ENCODE measurements at places on chromosomes 6 and 20.
A peak's percentile ranks its signal among the peaks of the same experiment; 100 is the strongest.

- no peak for DNase-seq
These were observed 309.3 kb downstream of the PRL start for GRCh38 chr6:21987501-21987957.

DNA sequence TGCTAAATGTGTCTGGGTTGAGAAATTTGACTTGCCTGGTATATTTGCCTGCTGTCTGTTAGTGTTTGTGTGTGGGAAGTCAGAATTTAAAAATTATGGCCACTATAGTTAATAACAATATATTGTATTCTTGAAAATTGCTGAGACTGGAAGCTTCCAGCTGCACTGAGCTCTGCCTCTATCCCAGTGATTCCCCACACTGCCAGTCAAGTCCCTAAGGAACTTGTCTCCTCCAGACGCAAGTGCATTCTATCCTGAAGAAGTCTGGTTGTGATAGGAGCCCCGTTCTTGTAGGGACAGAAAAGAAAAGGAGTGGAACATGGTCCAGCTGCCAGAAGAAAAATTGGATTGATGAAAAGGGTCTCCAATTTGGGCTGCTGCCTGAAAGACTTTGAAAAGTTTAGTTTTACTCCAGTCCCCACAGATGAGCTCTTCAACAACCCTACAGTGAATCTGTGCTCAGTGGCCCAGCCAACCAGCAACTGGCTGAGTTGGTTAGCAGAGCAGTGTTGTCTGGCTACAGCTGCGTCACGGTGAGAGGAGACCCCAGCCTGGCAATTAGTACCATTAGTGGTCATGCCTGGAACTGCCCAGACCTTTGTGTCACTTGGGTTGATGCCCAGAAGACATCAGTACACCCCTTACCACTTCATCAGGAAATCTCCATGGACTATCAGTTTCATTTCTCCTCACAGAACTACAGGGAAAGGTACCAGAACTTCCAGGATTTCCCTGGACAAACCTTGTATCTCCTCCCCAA is 183.1 kb upstream of the MCHR2 start:
- no peak for DNase-seq

DNA sequence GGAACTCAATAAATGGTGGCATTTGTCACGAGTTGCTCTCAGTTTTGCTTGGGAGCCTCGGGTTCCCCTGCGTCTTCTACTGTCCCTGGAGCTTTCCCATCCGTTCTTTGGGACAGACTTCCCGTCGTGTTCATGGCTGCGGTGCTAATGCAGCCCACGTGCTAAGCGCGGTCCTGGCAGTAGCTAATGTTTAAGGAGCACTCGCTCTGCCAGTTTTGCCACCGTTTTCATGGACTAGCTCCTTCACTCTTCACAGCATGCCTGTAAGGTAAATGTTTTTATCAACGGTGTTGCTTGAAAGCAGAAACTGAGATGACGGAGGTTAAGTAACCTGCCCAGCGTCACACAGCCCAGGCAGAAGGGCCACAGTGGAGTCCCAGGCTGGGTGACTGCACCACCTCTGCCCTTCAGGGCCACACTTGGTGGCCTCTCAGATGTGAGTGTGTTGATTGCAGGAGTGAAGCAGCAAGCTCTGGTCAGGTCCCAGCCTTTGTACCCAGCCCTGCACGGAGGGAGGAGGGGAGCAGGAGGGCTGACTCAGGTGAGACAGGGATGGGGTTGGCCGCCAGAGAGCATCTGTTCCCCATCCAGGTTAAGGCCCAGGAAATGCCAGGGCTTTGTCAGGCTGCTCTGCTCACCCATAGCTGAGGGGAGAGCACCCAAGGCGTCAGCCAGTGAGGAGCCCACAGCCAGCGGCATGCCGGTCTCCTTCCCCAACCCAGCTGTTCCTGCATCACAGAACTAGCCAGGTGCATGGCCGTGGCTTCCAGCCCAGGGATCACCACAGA is 181.8 kb downstream of the ZMYND8 start:
- no peak for DNase-seq

DNA sequence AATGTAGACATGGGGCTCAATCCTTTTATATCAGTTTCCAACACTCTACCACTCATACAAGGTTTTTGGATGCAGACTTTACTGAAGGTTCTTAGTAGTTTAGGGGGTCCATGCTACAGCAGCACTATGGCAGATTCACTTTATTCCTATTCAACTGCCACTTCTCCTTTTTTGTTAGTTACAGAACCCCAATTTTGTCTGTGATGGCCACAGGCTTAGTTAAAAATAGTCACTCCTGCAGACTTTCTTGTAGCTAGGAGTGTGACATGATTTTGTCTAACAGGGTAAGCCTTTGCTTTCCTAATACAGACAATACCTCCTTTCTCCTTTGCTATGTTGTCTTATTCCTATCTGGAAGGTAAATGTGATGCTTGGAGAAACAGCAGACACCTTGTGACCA is 90.0 kb upstream of the SLC24A3 start:
- DNase-seq: no peak

- no peak for DNase-seq
These were observed 247.0 kb downstream of the ERMARD start for GRCh38 chr6:169998457-169998856.

DNA sequence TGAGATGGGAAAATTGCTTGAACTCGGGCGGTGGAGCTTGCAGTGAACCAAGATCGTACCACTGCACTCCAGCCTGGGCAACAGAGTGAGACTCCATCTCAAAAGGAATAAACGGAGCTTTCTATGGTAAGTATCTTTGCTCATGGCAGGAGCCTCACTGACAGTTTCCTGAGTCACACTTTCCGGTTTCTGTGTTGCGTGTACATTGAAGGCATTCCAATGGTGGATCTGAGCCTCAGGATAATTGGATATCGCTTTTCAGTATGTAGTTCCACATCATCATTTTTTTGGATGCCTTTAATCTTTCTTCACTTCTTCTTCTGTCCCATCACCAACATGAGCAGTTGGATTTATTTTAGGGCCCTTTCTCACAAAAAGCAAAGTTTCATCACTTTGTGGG is 28.6 kb upstream of the GTSF1L start:
- DNase-seq: no peak

DNA sequence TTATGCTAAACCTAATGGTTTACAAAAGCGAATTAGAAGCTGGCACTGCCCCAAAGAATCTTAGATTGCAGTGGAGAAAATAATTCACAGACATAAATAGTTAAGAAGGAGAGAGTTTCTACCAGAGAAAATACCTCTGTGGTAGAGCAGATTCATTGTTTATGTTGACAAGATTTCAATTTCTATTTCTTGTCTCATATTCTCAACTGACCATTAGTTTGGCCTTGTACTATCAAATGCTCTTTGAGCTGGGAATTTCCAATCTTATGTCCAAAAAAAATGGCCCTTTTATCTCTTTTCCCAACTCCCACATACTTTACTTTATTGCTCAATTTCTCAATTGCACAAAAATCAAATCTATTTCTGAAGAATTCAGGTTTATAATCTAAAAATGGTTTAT is 804.1 kb upstream of the CITED2 start:
- DNase-seq: no peak

DNA sequence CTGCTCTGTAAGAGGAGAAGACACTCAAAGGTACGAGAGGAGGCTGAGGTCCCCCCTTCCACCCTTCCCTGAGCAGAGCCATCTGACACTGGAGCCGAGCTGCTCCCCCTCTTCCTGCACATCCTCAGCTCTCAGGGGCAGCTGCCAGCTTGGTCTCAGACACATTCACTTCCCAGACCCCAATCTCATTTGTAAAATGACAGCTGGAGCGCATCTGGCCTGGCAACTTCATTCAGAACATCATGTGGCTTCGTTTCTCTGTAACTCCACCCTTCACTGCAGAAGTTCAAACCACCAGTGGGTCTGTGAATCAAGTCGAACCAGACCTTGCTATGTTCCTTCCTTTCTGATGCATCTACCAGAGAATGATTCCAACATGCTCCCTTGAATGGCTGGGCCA is 145.6 kb upstream of the CDH4 start:
- DNase-seq: no peak

DNA sequence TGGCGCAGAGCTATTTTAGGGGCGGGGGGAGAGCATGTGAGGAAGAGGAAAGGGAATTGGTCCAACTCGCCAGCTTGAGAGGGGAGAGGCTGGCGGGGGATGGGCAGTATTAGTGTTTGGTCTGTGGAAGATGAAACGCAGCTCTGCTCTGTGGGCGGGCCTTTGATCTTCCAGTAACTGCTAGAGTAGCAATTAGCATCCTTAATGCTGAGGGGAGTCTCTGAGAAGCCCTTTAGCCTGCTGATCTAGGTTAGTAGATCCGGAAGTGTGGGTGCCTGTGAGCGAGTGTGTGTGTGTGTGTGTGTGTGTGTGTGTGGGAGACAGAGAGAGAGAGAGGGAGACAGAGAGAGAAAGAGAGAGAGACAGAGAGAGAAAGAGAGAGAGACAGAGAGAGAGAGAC is 117.2 kb upstream of the BACH2 start:
- DNase-seq: peak; percentile 71

DNA sequence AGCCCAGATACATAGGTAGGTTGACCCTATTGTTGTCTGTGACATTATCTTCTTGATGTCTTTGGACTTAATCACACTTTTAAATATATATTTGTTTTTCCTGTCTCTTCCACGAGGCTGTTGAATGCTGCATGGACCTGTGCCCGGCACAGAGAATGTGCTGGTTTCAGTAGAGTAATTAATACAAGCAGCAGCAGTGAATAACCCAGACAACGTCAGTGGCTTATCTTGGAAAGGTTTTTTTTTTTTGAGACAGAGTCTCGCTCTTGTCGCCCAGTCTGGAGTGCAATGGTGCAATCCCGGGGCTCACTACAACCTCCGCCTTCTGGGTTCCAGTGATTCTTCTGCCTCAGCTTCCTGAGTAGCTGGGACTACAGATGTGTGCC is 108.2 kb downstream of the CDH26 start:
- DNase-seq: no peak

GRCh38 chr6:15427331-15428070 is 181.6 kb downstream of the JARID2 start:
- DNase-seq: no peak

GRCh38 chr6:130018744-130019325 is 454 bp downstream of the L3MBTL3 start:
- peak; percentile 58 for DNase-seq

GRCh38 chr20:1370548-1371110 is 22.2 kb downstream of the FKBP1A start:
- DNase-seq: no peak

- no peak for DNase-seq
These were observed 44.1 kb downstream of the RALY start for GRCh38 chr20:34037767-34038166.

DNA sequence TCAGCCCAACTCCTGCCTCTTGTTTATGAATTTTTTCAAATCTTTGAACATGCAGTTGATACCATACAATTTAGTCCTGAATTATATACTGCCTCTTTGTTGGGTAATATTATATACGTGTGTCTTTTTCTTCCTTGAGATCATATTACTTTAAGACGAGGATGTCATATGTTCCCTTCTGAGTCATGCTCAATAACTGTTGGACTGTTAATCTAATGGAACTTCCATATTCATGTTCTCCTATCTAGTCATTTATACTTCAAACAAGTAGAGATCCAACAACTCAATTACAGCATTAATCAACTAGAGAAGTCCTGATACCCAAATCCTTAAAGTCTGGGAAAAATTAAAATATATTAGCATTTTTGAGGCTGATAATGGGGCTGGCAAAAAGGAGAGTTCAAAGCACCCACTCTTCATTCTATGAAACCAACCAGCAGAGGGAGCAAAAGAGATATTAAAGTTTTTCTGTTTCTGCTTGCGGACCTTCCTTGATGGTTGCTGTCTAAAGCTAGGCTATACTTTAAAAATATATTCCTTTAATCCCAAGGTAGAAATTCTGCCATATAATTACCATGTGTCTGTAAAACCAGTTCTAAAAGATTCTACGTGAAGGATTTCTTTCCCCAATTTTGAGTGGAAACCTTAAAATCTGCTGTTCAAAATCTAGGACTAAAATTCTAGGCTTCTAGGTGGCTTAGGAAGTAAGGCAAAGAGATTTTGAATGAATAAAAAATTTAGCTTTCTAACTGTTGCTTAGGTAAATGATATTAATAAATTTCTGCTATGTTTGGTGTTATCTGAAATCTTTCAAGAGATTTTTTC is 498.9 kb downstream of the BCKDHB start:
- DNase-seq: no peak

GRCh38 chr6:108145639-108146038 is 20.2 kb upstream of the NR2E1 start:
- no peak for DNase-seq

GRCh38 chr6:90859612-90860011 is 272.7 kb upstream of the MAP3K7 start:
- no peak for DNase-seq

DNA sequence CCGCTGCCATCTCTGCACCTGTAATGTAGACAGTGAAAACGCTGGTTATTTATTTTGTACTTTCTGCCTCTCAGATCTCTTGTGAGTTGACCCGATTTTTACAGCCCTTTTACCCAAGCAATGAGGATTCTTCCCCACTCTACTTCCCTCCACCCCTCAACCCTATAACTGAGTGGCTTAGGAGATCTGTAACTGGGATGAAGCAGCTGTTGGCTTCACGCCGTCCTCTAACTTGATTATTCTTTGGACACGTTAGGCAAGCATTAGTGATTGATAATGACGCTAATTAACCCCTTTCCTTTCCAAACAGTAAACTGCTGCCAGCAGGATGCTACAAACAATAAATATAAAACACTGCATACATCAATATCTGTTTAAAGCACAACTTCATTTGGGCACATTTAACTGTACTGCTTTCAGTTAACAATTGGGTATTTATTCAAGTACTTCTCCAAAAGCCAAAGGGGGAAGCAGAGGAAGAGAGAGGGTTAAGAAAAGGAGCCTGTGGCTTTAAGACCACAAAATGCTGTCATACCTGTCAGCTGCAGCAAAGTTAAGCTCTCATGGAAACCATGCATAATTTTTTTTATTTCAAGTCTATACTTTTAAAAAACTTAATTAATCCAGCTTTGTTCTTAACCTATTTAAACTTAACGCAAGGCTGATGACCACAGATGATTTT is 21.2 kb downstream of the TFAP2A start:
- no peak for DNase-seq

GRCh38 chr6:45500924-45501816 is 123.4 kb upstream of the SUPT3H start:
- DNase-seq: no peak

DNA sequence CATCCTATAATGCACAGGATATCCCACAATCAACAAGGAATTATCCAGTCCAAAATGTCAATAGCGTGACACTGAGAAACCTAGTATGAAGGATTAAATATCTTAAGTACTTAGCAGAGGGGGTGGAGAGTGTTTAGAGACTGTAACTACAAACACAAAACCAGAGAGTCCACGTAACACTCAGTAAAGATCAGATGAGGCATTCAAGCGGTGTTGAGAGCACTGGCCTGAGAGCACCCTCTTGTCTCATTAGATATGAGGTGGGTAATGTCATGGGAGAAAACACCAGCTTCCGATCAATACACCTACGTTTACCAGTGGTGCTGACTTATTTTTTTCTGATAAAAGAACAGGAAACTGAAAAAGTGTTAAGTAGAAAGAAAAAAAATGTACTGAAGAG is 2.3 kb downstream of the FAM184A start:
- no peak for DNase-seq

DNA sequence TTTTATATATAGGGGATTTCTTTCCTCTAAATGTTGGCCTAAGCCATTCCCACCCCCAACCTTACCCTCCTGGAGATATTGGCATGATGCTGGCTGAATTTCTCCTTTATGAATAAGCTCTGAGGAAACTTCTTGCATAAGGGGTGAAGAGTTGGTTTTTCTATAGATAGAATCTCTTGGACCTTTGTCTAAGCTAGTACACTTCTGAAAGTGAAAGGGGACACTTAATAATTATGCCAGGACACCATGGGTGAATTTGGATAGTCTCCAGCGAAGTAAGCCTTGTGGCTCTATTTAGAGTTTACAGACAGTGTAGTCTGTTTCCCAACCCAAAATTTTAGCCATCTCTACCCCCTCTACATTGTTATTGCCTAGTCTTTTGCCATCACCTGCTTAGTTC is 27.1 kb upstream of the FABP7 start:
- DNase-seq: no peak
